ENCODE measurements at places on chromosomes 3 and 15.
A peak's percentile ranks its signal among the peaks of the same experiment; 100 is the strongest.

DNA sequence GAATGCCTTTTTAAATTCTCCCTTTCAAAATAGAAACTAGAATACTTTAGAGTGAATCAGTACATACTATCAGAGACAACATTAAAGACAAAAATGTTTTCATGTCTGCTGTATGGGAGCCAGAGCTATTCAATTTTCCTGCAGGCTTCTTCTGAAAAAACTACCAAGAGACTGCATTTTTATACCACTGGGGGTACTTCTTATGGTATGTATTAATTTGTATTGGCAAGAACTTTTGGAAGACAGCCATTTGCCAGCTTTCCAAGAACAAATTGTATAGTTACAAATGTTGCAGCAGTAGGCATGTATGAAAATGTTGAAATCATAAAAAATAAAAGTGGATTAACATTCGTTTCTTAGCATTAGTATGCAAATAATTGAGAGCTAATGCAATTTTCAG, 1010.0 kb upstream of the CADM2 start:
- DNase-seq: no peak

- DNase-seq: no peak
Measured at GRCh38 chr3:55486101-55486856, 827 bp downstream of the WNT5A start.

DNA sequence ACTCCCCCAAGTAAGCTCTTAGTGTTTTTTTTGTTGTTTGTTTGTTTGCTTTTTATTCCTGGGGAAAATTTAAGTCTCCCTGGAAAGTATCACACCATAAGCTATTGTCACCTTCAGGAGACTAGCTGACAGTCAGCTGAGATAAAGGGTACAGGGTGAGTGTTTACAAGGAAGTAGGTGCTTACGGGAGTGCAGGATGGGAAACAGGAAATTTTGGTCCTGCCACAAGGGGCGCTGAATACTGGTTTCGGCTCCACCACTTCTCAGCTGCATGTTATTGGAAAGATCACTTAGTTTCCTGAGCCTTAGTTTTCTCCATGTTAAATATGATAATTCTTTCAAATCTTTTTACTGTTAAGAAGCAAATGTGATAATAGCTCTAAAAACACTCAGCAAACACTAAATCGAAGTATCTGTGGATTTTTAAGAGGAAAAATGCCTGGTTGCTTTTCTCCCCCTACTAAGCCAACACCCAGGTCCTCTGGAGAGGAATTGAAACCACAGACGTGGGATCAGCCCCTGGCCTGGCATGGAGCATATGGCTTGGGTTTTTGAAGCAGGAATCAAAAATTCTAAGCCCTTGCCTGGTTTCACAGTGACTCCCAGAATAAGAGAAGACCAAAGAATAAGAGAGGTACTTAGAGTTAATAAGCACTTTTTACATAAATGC, 90.7 kb downstream of the SCN11A start:
- DNase-seq: peak; percentile 21

GRCh38 chr3:193165431-193166120, 75.4 kb upstream of the PLAAT1 start:
- DNase-seq: no peak

- peak; percentile 47 for DNase-seq
Measured at GRCh38 chr15:31308185-31308639, 18.4 kb upstream of the KLF13 start.

DNA sequence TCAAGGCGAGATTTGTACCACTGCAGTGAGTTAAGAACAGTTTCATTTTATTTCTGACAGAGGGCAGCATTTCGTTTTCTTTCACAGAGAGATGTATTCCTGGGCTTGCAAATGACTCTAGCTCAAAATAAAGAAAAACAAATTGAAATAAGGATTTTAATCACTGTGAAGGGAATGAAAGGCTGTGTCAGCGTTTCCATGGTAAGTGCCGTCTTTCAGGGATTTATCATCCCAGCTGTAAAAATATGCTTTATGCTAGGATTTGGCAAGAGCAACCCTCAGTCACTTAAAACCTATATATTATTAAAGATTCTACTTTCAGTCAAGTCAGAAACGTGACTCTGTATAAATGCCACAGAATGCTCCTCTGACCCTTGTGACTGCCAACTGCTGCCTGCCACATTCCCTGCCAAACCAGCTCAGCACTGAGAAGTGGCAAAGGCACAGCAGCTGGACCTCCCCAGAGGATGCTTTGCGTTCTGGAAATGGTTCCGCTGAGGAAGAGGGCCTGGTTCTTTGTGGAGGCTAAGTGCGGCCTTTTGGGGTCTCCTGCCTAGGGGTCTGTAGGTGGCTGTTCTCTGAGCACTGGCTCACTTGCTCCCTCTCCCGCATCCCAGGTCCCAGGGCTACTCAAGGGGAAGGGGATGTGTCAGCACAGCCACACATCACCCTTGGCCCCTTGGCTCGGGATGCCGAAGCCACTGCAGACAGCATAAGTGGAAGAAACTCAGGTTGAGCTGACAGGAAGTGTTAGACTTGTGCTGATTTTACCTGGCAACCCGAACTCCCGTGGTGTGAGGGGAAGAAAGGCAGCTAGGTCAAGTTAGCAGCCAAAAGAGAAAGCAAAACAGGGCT, 56.6 kb upstream of the POMGNT2 start:
- peak; percentile 30 for DNase-seq

DNA sequence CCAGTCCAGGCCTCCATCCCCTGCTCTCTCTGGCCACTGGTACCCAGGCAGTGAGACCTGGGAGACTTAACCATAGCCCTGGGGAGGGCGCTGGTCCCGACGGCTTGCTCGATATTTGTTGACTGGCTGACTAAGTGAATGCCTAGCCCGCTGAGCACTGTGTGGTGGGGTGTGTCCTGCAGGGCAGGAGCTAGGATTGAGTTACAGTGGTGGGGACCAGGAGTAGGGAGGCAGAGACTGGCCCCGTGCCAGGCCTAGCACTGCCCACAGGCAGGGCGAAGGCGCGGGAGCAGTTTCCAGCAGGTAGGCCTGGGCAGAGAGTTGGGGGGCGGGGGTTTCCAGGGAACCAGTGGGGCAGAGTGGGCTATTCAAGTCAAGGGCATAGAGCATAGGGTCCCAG, at the start of gene VILL:
VILL (plus strand) TSS at position 260 of the 400 bp plus-strand sequence. CDS start 2,887 bp downstream, outside the sequence.
- no peak for DNase-seq
